SK-N-DZ (cell line): ENCODE measurements at places on chromosomes 16 and 17.
A peak's percentile ranks its signal among the peaks of the same experiment; 100 is the strongest.

DNA sequence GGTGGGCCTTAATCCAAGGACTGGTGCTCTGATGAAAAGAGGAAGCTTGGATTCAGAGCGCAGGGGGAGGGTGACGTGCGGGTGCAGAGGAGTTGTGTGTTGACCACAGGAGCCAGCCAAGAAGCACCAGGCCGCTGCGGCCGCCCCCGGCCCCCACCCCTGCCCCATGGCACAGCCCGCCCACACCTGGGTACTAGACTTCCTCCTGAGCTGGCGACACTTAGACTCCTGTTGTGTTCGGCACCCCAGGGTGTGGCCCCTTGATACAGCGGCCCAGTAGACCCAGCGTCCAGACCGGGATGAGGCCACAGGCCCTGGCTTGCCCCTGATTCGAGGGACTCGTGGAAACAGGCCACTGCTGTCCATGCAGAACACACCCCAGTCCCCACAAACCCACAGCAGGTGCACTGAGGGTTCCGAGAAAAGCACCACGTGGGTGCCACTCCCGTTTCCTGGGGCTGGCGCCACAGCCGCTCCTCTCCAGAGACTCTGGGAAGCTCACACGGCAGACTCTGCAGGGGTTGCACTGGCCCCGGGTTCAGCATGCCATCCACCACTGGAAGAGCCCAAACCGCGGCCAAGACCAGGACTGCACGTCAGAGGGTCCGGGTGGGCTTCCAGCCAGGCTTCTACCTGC lies 5.7 kb upstream of the SNAI3 start:
- no peak for DNase-seq

DNA sequence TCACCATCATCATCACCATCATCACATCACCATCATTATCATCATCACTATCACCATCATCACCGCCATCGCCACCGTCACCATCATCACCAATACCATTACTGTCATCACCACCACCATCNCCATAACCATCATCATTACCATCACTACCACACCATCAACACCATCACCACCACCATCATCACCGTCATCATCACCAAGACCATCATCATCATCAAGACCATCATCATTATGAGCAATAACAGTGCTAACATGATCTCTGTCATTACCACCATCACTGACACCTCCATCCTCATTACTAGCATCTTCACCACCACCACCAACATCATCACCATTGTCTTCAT lies 16.1 kb upstream of the ZNF469 start:
- no peak for DNase-seq

DNA sequence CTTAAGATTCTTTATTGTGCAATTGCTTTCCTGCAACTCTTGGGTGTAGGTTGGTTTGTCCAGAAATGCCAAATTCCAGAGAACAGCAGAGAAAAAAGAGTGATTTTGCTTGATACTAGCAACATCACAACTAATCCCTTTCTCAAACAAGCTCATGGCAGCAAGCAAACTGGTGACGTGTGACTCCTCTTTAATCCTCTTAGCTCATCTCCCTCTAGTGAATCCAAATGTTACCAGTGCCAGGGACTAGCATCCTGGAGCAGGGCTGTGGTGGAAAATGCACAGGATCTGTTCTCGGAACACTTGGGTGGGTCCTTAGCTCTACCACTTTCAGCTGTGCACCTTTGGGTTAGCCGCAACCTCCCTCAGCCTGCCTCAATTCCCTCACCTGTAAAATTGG lies 204.0 kb upstream of the CCL2 start:
- DNase-seq = no peak

DNA sequence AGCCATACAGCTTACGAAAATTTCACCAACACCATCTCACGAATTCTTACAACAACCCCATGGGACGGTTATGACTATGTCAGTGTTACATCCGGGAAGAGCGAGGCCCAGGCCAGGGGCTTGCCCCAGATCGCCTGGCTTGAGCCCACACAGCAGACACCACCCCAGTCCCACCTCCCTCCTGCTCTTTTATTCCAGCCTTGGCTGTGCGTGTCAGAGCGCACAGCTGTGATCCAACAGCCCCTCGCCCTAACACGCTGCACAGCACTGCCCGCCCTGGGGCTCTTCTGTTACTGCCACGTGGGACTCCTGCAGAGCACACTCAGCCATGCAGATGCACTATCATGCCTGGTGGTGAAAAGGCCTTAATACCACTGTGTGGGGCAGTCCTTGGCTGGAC lies 127.9 kb downstream of the ENGASE start:
- no peak for DNase-seq

- DNase-seq = no peak
These were observed 6.6 kb downstream of the C16orf95 start for GRCh38 chr16:87310610-87311009.

DNA sequence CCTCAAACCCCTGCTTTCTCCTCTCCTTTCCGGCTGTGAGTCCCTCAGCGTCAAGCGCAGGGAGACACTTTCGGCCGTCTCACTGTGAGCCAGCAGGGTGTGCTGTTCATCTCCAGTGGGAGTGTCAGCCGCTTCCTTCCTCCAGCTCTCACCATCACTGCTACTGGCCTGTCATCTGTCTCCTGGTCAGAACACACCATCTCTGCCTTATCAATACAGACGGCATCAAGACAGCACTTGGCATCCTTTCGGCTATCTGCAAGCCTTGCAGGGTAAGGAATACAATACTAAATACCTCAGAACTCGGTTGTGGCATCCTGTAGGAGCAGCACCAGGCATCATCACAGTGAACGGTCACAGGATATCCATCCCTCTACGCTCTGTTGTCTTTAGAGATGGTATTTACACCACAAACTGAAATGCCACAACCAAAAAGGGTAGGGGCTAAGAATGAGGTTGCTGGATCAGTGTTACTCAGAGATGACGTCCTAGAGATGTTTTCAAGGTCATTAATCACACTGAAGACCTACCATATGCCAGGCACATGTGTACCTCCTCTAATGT lies 20.7 kb upstream of the CMTM4 start:
- peak; percentile 29 for DNase-seq

- no peak for DNase-seq
These were observed 9.0 kb upstream of the ZNF689 start for GRCh38 chr16:30619202-30619601.
